ENCODE measurements at places on chromosomes 2 and 18.
A peak's percentile ranks its signal among the peaks of the same experiment; 100 is the strongest.

- no peak for DNase-seq
Observed at GRCh38 chr18:44635546-44635945, 45.1 kb upstream of the SETBP1 start.

DNA sequence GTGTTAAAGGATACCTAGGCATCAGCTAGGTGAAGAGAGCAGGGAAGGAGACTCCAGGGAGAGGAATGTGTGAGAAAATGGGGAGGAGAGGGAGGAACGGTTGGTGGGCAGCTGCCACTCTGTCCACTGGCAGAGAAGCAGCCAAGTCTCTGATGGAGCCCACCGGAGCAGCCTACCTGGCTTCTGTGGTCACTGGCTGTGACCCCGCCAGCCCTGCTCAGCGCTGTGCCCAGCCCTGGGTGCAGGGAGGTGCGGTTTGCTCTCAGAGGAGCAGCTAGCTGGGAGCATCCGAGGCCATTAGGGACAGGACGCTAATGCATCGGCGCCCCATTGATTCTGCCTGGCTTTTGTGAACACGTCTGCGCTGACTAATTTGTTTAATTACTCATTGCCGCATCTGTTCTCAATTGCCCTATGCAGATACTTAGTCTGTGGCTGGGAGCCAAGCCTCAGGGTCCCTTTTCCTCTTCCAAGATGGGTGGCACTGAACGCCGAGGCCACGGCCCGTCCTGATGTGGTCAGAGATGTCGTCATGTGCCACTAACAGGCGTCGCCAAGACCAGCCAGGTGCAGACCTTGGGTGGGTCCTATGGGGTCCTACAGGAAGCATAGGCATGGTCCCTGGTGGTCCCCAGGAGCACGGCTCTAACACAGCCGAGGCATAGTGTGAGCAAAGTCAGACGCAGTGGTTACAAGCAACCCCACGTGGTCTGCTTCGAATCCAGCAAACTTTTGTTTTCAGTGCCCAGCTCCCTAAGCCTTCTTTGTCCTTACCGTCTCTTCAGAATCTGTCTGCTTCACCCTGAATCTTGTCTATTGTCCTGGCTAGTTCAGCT is 82.0 kb downstream of the RRM2 start:
- DNase-seq = no peak

DNA sequence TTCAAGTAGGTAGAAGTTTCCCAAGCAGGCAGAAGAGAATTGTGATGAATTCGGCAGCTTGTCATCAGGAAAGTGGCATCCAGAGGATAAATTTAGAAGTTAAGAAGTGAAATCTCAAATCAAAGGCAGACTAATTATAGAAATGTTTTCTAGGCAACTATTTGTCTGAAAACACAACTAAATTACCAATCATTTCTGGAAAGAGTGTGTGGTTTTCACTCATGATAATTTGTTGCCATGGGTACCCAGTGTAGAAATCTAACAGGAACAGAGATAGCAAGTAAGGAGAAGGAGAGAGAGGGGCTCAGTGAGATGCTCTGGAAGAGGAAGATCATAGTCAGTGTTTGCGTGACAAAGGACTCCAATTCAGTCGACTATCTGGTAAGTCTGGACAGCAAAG is 208.1 kb downstream of the NCKAP5 start:
- no peak for DNase-seq

DNA sequence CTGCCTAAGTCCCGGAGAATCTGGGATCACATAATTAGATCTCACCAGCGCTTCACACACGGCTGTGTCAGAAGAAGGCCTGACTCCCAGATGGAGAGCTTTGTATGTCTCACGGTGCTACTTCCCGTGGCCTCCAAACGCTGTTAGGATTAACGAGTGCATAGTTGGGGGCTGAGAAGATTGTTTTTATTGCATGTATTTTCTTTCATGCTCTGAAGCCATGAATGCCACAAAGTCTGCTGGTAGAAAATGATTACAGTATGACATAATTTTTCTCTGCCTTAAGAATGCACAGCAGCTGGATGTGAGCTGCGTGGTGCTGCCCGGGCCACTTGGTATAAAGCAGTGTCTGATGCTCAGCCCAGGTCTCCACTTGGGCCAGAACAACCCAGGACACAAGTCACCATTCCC is 166.5 kb downstream of the SEPTIN10 start:
- DNase-seq = no peak

- no peak for DNase-seq
Observed at GRCh38 chr18:25125680-25126079, 226.3 kb downstream of the ZNF521 start.

GRCh38 chr18:33239298-33239697 is 201.2 kb downstream of the CCDC178 start:
- DNase-seq = no peak

DNA sequence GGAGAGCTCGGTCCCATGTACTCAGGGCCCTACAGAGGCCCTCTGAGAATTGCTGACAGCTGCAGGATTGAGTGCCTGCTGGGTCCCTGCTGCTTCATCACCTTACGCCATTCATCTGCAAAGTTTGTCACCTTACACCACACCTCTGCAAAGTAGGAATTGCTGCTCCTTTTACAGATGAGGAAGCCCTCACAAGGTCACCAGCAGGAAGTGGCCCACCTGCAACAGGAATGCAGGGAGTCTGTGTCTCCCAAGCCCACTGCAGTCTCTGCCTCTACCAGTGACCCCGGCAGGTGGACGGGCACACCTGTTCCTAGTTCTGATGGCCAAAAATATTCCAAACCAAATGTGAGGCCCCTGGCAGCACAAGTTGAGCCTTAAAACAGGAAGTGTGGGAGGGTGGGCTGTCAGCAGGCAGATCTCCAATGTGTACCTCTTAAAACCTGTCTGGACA is 441.4 kb downstream of the NBAS start:
- DNase-seq = no peak

DNA sequence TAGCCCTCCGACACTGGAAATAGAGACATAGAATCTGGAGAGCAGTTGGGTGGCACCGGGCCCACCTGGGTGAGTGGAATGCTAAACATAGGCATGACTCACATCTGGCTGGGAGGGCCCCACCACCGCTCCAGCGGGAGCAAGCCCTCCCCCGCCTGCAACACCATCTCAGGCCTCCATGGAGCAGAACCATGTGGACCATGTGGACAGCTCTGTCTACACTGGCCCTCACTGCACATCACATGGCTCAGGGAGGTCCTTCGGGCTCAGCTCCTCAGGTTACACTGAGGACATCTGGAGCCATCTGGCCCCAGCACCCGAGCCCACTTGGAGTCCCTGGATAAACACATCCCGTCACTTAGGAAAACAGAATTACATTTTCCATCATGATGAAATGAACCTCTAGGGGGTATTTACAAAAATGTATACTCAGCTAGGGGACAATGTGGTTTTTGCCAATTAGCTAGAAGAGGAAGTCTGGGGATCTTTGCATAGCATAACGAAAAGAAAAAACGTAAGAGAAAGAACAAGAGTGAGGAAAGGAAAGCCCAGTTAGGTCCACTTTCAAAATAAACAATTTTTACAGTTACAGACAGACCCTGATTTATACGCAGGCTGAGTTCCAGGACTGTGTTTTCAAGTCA is 30.7 kb upstream of the MLPH start:
- DNase-seq = no peak

- DNase-seq = no peak
Observed at GRCh38 chr2:238636269-238637073, 209.7 kb downstream of the ASB1 start.

- DNase-seq = peak; percentile 73
Observed at GRCh38 chr18:3481696-3482210, 31.8 kb downstream of the TGIF1 start.

- DNase-seq = peak; percentile 2
Observed at GRCh38 chr2:82344670-82345069, 2040.1 kb upstream of the LRRTM1 start.

DNA sequence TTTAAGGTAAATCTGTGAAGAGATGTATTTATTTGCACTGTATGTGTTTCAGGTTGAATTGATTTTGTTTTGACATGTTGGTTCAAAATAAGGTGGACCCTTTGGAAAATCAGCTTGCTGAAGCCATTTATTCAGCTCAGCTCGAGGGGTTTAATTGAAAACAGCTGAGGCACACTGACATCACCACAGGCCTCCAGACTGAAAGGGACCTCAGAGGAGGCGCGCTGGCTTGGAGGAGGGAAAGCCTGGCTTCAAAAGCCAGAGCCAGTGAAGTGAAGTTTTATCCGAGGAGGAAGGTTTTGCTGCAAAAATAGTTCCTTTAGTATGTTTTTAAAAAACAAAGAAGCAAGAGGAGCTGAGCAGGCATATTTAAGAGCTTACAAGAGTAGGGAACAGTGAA is 26.9 kb upstream of the DNMT3A start:
- DNase-seq = no peak

GRCh38 chr2:68420254-68420910 is 46.7 kb downstream of the FBXO48 start:
- DNase-seq = peak; percentile 50

- no peak for DNase-seq
Observed at GRCh38 chr2:62264186-62264585, 68.3 kb downstream of the B3GNT2 start.

GRCh38 chr2:73253901-73254300 is 19.8 kb downstream of the CCT7 start:
- peak; percentile 50 for DNase-seq

- no peak for DNase-seq
Observed at GRCh38 chr2:207269038-207269437, 103.3 kb upstream of the KLF7 start.

GRCh38 chr2:232354069-232354468 is 24.5 kb upstream of the ALPP start:
- no peak for DNase-seq

GRCh38 chr18:706405-706804 is 6.0 kb downstream of the ENOSF1 start:
- no peak for DNase-seq

- no peak for DNase-seq
Observed at GRCh38 chr2:56522605-56523089, 338.9 kb downstream of the CCDC85A start.

GRCh38 chr18:57561261-57561660 is 25.2 kb downstream of the FECH start:
- no peak for DNase-seq

DNA sequence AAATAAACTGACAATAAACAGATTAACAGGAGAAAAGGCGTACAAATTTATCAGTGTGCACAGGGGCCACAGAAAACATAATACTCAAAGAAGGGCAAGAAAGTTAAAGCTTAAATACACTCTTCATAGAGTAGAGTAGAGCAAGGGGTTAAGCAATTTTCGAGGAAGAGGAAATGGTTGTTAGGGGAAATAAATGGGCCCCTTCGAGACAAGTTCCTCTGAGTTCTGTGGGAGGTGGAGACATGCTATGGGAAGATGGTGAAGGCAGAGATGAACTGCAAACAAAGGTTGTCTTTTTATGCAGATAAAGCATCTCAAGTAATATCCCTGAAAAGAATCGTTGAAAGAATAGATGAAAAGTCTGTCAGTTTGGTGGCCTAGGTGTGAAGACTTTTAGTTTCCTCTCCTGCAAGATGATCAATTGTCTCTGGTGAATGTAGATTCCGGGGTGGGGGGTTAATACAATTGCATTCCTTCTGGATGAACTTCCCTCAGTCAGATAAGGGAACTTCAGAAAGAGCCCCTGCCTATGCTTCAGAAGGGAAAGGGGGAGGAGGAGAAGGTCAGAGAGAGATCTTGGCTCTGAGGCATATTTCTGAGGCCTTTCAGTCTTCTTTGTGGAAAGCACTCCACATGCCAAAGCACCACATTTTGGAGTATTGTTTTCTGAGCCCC is 127.0 kb downstream of the METTL4 start:
- DNase-seq = peak; percentile 34

- peak; percentile 18 for DNase-seq
Observed at GRCh38 chr2:230949966-230950873, 25.2 kb upstream of the GPR55 start.

- DNase-seq = peak; percentile 50
Observed at GRCh38 chr2:32718752-32719151, 90.9 kb downstream of the TTC27 start.

- DNase-seq = no peak
Observed at GRCh38 chr18:75441896-75442295, 14.4 kb upstream of the SMIM21 start.

DNA sequence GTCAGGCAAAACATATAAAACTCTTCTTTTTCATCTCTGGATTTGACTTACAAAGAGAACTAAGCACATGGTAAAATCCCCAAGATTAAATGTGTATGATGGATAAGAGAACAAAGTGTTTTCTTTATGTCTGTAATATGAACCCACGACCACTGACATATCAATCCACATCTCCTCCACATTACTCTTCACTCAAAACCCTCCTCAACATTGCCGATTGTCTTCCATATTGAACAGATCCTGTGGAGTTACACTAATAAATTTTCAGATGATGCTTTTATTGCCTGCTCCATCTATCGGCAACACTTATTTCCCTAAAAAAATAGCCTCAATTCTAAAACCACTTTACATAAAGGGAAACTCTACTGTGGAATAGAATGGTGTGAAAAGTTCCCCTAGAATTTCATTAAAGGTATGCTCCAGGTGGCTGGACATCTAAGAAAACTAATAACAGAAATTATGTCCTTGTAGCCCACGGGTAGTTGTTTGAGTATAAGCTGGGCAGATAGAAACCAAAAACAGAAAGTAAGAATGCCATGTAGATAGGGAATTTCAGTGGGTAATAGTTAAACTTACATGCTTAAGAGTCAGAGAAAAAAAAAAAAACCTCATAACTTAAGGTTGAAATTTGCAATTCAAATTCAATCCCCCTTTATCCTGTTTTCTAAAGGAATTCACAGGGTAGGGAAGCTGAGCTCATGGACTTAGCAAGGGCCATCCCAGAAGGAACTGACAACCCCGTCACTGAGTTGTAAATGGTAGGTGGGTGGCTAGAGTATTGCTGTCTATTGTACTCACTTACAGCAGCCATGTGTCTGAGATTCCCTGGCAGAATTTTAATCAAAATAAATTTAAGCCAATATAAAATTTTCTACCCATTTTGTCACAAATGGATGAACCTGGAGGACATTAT is 305.4 kb upstream of the LYPD1 start:
- no peak for DNase-seq

DNA sequence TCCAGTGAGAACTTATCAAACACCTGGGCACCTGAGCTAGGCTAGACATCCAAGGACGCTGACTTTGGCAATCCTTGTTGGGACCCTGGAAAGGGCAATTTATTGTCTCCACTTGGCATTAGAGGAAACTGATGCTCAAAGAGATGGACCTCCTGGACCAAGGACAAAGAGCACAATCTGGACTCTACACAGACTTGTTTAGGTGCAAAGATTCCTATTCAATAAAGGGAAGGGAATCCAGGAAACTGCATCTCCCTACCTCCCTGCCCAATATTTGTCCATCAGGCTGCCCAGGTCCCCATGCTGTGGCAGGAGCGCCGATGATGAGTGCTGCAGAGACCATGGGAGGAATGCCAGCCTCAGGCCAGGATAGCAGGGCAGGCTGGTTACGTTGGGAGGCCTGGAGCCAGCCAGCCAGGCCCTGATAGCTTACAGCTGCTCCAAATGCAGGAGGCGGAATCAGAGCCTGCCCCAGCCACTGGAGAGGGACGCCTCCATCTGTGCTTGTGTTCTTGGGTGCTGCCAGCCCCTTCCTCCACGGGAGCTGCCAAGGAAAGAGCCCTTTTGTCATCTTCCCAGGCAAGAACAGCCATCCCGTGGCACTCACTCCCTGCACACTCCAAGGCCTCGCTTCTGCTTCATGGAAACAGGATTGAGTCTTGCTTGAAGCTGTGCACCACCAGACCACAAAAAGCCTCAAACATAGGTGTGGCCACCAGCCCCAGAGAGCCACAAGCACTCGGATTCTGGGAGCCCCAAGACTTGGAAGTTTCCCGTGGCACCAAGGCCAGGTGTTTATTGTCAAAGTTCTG is 60.0 kb downstream of the HS1BP3 start:
- DNase-seq = no peak

Measured in hematopoietic multipotent progenitor cell treated with erythropoietin and hydrocortisone succinate and interleukin-3 and kit ligand, for 6 days (in vitro differentiated cells).